ENCODE measurements at places on chromosomes 4 and X.

- DNase-seq, result no peak
These were observed 20.0 kb downstream of the STBD1 start for GRCh38 chr4:76326515-76326914.

GRCh38 chr4:139214039-139214534, 37.1 kb upstream of the ELF2 start:
- peak; percentile 50 for DNase-seq

GRCh38 chr4:110854021-110854678, 231.3 kb upstream of the PITX2 start:
- DNase-seq, result no peak

- DNase-seq, result no peak
These were observed 7.6 kb upstream of the CXCL5 start for GRCh38 chr4:74006009-74006476.

GRCh38 chrX:43898406-43899035, 16.3 kb upstream of the MAOB start:
- no peak for DNase-seq

- DNase-seq, result no peak
These were observed 649 bp upstream of the VBP1 start for GRCh38 chrX:155215443-155216178.

GRCh38 chr4:8472689-8473197, 32.2 kb downstream of the TRMT44 start:
- no peak for DNase-seq

DNA sequence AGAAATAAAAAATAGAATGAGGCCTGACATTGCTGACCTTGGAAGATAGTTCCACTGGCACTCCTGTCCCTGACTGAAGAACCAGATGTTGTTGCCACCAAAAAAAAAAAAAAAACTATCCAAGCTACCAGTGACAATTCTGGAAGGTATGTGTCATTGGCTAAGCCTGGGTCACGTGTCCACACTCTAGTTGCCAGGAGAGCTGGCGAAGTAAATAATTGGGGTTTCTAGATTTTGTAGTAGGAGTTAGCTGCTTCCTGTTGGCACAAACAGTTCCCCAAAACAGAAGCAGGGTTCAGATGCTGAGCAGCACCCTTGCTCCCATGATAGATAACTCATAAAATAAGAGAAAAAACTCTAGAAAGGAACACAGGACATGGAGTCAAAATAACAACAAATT, 20.5 kb downstream of the MND1 start:
- no peak for DNase-seq

GRCh38 chr4:20065952-20066351, 185.8 kb upstream of the SLIT2 start:
- no peak for DNase-seq

DNA sequence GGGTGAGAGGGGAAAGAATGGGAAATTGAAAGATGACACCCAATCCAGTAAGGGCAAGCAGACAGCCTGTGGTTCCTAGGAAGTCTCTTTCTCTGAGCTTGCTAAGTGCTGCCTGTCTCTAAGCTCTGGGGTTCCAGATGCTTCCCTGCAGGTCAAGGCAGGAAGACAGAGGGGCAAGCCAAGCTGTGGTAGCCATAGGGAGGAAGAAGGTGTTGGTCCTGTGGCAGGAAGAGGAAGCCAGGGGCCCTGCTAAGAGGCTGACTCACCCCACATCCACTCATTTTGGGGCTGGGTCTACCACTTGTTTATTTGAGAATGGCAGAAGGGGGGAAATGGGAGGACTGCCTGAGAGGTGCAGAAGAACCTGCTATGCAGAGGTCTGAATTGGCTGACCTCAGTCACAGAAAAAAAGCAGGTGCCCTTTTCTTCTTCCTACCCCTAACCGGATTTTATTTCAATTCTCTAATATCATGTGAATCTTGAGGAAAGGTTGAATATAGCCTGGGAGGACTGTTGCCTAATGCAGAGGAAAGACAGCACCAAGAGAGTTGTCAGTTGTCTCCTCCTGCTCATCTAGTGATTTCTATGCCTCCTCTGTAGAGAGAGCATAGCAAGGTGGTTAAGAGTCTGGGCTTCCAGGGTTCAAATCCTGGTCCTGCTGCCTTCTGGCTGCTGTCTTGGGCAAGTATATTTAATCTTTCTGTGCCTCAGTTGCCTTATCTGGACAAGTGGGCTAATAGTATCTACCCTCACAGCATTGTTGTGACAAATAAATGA, 27.4 kb downstream of the HOPX start:
- DNase-seq, result no peak

DNA sequence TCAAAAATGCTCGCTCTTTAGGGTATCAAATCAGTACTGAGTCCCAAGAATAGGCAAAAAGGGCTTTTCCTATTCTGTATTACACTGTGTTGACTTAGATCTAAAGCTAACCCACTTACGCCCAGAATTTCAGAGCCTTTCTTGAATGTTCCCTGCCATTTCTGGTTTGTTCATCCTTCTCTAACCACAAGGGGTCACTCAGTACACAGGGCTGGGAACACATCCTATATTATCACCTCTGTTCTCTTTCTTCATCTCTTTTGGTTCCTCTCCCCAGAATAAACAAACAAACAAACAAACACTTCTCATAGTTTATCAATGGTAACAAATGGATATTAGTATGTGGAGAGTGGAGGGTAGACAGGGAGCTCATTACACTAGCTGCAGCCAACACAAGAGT, 25.5 kb upstream of the MORC4 start:
- no peak for DNase-seq

DNA sequence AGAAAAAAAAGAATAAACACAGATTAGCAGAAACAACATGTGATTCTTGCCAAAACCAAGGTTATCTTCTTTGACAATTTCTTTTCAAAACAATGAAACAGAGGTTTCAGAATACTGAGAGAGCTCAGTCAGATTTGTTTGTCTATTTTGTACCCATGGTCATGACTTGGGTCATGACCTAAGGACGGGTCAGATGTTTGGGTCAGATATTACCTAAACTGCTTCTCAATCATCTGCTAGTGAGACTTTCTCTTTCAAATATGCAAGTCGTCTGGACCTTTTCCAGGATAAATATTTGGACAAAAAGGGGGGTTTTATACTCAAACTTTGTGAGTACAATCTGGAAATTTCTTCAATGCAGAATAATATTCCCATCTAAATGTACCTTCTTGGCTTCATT, 148.3 kb upstream of the USP38 start:
- no peak for DNase-seq

DNA sequence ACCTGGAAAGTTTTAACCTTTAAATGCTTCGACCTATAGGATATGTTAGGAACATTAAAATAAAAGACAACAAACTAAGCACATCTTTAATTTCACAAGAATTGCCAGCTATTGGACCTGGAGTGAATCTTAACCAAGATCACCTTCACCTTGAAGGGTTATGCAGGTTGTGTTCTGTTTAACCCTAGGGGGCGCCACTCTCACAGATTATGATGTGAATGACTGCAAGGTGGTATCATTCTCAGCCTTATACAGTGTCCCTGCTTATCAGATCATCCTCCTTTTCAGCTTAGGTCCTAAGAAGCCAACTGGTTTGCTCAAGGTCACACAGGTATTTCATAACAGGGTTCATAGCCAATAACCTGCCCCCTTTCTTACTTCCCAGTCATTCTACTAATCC, 23.5 kb downstream of the INTS6L start:
- DNase-seq, result peak; percentile 46

- peak; percentile 5 for DNase-seq
These were observed 62.0 kb downstream of the ZFYVE28 start for GRCh38 chr4:2356123-2357069.

DNA sequence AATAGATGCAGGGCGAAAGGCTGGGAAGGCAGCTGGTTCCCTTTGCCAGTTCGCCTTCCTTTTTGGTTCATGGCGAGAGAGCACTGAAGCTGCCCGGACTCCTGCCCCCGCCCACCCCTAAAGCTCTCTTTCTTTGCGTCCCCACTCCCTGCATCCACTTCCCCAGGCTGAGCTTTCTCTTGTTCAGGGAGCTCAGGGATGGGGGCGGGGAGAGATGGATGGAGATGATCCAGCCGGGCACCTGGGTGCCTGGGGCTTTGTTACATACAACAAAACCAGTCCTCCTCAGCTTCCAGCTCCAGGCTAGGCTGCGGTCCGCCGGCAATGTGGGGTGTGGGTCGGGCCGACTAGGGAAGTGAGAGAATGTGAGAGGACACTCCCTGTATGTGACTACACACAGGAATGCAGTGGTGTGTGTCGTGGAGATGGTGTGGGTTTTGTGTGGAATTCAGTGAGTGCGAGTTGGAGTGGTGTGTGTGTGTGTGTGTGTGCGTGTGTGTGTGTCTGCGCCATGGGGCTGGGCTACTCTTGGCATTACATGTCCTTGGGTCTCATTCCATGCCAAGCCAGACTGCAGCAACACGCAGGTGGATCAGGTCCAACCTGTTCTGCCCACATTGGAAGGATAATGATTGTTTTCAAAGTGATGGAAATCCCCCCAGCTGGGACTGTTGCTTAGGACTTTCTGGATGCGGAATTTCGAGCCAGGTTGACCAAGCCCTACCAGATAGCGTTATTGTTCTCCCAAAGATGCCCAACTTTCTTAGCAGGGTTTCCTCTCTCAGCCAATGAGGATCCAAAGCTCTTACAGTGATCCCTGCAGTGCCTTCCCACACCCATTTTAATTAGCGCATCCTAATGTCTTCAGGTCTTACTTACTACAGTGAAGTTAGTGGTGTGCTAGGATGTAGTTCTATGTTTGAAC, 149.4 kb upstream of the CHRDL1 start:
- DNase-seq, result no peak

Data from WERI-Rb-1 (cell line).